ENCODE measurements at places on chromosomes 13 and 19. TPM values are rescaled to one million over a fixed set of nuclear protein-coding genes. Genes with fewer than 3 reads are reported as not detected.

GRCh38 chr19:39969681-39970424, 1.1 kb upstream of the PSMC4 start:
- DNase-seq, result no peak

DNA sequence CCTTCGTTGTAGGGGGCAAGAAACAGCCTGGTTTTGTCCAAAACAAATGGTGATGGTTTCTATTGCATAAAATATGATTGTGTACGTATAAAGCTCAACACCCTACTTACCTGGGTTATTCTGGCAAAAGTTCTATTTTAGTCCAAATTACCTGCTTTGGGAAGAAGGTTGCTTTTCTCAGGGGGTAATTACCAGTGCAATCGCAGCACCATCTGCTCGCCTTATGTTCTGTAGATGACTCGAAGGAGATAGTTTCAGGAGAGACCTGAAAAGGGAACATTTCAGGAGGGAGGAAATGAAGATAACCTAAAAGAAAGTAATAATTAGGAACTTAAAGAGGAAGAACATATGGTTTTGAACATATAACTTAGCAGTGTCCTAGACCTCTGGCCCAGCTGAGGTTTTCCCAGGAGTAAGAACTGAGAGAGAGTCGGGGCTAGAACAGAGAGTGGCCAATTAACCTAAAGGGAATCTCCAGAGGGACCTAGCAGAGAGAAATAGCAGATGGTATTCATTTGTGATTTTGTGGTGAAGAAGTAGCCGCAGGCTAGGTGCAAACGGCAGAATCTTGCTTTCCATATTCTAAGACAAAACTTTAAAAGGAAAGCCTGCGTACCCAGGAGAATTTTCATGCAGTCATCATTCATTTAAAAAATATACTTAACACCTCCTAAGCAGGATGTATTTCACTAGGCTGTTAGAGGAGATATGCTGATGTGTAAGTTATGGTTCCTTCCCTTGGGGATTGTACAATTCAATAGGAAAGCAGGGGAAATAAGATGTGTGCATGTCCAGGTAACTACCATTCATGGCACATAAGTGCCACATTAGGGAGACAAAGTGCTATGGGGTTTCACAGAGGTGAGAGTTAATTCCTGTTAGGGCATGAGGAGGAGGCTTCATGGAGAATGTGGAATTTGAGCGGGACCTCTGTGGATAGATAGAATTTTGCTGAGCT, 113.0 kb upstream of the SLC10A2 start:
- no peak for DNase-seq

DNA sequence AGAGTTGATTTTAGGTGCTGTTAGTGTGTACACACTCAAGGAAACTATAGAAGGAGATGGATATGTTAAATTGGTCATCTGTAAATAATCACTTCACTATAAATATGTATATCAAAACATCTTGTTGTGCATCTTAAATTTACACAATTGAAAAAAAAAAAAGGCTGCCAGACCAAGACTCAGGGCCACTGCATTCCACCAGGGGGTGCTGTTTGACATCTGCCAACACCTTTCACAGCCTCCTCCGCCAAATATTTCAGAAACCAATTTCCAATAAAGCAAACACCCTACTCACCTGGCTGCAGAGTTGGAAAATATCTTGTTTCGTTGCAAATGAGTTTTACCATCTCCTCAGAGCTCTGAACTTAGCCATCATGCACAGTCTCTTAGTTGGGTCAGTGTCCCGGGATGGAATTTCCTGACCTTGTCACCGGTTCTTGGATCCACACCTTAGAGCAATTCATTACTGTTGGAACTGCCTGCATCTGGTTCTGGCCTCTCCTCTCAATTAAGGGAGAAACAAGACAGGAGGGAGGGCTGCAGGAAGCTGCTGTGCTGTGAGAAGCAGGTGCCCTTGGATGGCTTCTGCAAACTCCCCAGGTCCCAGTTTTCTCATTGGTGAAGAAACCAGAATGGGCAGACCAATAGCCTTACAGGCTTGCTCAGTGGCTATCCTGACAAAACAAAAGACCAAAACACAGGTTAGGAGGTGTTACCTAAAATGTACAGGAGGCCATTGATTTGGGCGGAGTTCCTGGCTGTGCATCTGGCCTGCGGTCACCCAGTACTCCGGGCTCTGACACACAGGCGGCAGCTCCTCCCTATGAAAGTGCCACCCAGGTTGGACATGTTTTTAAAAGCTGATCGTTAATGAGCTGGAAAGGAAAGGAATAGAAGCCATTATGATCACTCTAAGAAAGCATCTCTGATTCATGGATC, 746.6 kb downstream of the UQCRFS1 start:
- DNase-seq, result peak; percentile 3

DNA sequence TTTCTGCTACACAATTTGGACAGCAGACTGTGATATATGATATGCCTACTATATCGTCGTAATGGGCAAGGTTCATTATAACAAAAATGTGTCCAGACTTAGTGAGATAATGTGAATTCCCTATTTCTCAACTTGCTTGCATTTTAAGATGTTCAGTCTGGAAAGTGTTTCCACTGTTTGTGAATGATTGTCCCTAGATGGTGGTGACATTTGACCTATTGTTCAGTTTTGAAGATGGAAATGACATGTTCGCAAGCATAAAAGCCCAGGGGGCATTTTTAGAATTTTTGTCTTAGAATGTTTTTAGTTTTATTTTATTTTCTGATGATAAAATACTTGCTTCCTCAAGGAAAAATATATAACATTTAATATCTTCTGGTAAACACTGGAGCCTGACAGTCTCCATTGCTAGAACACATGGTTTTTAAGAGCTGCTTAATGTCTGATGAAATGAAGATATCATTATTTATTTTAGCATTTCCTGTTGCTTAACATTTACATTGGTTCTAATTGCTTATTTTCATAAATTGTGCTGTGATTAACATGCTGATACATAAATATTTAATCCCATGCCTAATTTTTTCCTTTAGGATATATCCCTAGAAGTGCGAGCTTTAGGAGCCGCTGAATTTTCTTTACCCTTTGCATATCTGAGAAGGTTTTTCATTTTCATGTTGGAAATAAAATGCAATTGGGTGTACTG, 27.1 kb downstream of the MBNL2 start:
- DNase-seq, result no peak

Gene PLPP2
- polyA plus RNA-seq, result not detected
